ENCODE measurements at places on chromosomes 16 and 17. TPM values are rescaled to one million over a fixed set of nuclear protein-coding genes. Genes with fewer than 3 reads are reported as not detected.

Gene ACAP1
- 540 TPM for total RNA-seq

Gene PGAP3
- 52.4 TPM for total RNA-seq

Gene CCL14
- total RNA-seq, result not detected

Gene PITPNM3
- 0.42 TPM for total RNA-seq

Gene SULT1A4
- total RNA-seq, result 1.6 TPM

Gene TBX4
- not detected for total RNA-seq

Measured in natural killer cell (primary cell).